ENCODE measurements at places on chromosomes 1 and 21. TPM values are rescaled to one million over a fixed set of nuclear protein-coding genes. Genes with fewer than 3 reads are reported as not detected.

The SPRR5 gene
- not detected for total RNA-seq

The C1orf94 gene
- not detected for total RNA-seq

The OR2T33 gene
- not detected for total RNA-seq

The GFI1 gene
- 0.34 TPM for total RNA-seq

The LCE1A gene
- not detected for total RNA-seq

The UTP11 gene
- 28.4 TPM for total RNA-seq
